ENCODE measurements at places on chromosomes 5 and 9.

DNA sequence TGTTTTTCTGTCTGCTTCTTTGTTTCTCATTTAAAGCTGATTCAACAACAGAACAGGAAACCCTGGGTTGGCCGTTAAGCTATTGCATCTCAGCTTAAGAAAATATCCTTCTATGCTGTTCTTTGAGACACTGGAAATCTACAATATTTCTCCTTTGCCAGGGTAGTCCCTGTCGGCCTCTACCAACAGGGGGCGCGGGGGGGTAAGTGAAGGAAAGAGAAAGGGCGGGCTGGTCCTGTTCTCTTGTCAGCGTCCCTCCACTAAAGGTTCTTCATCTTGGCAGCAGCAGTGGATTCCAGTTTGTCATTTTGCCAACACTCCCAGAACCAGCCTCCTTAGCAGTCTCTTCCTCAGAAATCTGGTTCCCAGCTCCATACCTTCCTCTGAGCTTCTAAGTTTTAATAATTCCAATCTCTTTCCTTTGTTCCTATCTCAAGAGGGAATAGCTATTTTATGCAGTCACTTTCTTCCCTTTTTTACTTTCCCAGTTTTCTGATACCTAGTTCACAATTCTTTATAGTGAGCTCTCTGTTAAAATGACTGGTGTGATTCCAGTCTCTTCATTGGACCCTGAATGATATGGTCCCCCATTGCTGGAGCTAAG is 222.3 kb downstream of the GLIS3 start:
- DNase-seq: peak; percentile 82

DNA sequence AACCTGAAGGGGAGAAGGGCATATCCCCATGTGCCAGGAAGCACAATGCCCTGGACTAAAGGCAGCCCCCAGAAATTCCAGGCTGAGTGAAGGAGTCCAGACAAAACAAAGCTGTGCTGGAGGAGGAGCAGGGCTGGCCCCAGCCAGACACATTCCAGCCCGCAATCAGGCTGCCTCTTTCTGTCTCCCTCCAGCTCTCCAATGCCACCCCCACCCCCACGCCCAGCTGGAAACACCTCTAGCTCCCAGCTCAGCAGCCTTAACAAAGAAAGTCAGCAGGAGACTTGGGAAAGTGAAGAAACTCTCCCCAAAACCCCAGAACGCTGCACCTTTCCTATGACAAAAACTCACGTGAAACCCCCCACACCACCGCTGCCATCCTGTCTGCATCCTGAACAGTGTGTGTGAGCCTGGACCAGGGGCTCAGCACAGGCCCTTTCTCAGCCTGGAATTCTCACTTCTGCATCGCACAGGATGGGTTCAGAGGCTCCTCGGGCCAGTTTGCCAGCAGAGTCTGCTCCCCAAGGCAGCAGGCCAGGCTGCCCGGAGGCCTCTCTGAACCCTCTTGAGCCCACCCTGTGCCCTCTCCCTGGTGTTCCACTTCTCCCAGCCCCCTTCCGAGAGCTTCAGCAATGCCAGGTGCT is 96.2 kb upstream of the ICE1 start:
- no peak for DNase-seq

DNA sequence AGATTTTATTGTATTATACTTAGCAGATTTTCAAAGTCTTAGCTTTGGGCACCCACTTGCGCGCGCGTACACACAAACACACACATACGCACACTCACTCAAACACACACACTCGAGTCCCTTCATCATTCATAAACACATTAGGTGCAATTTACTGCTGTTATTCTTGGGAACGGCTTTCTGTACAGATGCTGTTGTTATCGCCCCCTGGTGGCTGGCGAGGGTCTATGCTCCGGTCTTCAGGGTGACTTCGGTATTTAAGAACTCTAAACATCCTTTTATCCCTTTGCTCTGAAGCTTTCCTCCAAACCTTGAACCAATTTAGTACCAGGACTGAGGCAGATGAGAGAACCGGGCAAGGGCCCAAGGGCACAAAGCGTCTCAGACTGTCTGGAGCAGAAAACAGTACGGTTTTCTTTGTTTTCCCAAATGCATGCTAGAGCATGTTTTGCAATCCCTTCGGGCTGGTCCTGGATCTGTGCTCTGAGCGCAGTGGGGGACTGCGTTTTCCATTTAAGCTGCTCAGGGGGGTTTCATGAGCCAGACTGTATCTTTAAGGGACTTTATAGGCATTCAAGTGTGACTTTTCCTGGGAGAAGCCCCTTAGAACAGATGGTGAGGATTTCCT is 1.7 kb upstream of the SLIT3 start:
- DNase-seq: peak; percentile 79

- no peak for DNase-seq
Measured at GRCh38 chr5:180642181-180642775, 7.1 kb downstream of the FLT4 start.

DNA sequence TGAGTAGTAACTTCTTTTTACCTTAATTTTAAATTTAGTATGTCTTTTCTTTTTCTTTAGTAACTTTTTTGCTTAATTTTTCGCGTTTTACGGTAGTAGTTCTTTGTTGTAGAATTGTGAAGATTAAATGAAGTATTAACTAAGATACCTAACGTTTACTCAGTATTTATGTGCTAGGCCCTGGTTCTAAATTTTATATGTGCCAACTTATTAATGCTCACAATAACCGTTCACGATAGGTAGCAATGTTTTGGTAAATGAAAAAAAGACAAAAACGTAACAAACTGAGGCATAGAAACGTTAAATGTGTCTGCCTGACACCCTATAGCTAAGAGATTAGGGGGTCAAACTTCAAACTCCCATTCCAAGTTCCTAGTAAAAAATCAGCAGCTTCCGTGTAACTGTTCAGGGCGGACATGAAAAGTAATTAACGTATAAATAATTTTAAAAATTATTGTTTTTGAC is 1.2 kb downstream of the MRPS30 start:
- no peak for DNase-seq

- DNase-seq: no peak
Measured at GRCh38 chr5:69284203-69284602, 48.4 kb downstream of the CCDC125 start.

DNA sequence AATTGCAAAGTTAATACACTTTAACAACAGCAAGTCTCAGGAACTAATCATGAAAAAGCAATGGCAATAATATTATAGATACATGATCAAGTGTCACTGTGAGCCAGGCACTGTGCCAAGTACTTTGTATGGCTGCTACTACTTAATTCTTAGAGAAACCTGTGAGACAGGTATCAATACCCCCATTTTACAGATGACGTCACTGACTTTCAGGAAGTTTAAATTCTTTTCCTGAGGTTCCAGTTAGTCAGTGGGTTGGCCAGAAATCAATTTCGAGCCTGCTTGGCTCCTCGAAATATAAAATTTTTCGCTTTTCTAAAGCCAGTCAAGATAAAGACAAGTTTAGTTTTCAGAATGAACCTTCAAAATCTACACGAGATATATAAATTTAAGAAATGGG is 130.3 kb downstream of the SLC12A2 start:
- DNase-seq: no peak

DNA sequence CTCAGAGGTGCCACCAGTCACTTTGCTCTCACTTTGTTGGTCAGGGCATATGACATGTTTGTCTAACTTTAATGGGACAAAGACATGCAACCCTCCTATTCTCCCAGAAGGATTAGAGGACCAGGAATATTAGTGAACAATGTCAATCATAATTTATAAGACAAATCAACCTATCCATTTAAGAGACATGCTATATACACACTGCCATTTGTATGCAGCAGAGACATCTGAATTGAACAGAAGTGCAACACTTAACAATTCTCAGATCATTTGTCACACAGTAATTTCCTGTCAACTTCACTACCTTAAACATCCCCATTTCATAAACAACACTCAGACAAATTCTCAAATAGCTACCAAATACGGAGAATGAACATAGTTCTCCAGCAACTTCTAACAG is 273.6 kb upstream of the RGMB start:
- DNase-seq: no peak

- DNase-seq: no peak
Measured at GRCh38 chr5:41863871-41864486, 6.2 kb downstream of the OXCT1 start.

- DNase-seq: no peak
Measured at GRCh38 chr5:32505756-32506155, 61.2 kb upstream of the ZFR start.

- DNase-seq: no peak
Measured at GRCh38 chr5:110703481-110703880, 23.0 kb downstream of the TMEM232 start.

DNA sequence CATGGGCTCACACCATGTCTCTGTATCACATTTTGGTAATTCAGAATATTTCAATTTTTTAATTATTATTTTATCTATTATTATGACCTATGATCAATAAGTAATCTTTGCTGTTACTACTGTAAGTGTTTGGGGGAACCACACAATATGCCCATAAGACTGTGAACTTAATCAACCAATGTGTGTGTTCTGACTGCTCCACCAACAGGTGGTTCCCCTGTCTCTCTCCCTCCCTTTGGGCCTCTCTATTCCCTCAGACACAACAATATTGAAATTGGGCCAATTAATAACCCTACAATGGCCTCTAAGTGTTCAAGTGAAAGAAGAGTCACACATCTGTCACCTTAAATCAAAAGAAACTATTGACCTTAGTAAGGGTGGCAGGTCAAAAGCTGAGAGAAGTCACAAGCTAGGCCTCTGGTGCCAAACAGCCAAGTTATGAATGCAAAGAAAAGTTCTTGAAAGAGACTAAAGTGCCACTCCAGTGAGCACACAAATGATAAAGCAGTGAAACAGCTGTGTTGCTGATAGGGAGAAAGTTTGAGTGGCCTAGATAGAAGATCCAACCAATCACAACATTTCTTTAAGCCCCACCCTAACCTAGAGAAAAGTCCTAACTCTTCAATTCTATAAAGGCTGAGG is 88.7 kb downstream of the DEPDC1B start:
- no peak for DNase-seq

DNA sequence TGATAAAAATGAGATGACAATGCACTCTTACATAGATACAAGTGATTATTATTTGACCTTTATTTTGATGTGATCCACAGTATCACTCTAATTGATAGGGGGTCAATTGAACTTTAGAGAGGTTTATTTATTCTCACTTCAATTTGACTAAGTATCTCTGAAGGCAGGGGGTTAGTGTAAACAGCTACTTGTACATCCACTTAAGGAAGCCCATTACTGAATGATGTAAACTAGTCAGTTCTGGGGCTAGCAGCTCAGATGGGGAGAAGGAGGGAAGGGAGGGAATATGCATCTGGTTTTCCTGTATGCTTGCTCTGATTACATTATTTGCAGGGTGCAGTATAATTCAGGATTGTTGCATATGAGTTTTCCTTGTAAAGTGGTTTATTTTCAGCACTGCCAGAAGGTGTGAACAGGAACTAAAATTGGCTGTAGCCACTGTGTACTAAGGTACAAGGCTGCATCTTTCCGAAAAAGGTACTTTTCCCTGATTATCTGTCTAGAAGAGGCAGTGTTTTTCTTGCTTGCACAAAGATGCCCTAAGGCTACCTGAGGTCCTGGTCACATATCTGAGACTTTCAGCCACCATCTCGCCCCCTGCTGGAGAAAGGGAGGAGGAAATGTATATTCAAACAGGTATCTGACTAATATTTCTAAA is 51.2 kb downstream of the MRPS27 start:
- DNase-seq: peak; percentile 40

DNA sequence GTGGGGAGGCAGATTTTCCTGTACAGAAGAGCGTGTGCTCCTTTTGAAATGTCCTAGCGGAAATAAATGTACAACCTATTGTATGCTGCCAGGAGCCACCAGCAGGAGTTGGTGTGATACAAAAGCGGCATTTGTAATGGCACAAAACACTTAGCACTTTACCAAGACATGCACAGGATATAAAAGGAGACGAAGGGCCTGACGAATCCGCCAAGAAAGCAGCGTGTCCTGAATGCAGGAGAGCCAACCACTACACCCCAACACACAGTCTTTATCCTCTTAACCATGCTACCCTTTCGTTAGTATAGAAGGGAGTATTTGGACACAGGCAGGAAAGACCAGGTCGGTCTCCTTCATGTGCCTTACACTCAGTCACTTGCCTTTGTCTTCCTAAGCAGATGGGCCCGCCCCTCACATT is 218.1 kb downstream of the TRIM32 start:
- DNase-seq: no peak

DNA sequence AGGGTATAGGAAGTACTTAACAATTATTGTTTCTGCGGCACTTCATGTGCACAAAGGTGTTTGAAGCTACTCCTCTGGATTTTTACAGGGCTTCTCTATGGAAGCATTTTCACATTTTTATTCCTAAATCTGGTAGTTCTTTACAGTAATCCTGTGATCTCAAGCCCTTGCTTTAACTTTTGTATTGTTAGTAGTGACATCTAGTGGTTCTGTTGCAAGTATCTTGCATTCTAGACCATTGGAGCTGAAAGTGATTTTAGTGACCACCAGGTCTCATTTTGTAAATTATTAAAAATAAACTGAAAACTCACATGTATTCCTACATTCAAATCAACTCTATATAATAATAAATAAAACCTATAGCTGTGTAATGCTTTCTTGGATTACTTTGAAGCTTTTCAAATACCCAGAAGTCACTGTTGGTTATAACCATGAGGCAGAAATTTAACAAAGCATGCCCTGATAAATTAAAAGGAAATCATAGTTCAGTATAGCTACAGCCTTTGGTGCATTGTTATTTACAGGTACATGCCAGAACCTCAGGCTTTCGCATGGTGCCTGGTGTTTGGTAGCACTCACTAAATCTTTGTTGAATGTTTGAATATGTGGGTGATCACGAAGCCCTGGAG is 18.9 kb downstream of the RPS23 start:
- DNase-seq: peak; percentile 6

- no peak for DNase-seq
Measured at GRCh38 chr5:132807163-132807838, 5.8 kb upstream of the SOWAHA start.

- DNase-seq: no peak
Measured at GRCh38 chr9:117325831-117326230, 89.0 kb downstream of the ASTN2 start.

DNA sequence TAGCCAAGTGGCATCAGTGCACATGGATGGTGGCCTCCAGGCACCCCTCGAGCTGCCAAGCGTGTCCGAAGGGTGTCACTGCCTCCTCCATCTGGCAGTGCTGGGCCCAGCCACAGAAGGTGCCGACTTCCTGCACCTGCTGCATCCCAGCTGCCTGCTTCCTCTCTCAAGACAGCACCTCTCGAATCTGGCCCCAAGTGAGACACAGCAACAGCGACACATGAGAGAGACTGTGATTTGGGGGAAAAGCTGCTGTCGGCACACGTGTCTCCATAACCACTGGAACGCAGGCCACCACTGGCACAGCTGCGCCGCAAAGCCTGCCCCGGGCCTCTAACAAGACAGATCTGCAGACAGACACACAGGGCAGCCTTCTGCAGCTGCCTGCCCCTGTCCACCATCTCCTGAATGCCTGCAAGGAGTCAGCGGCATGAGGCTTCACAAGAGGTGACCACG is 8.8 kb downstream of the CLPTM1L start:
- no peak for DNase-seq

DNA sequence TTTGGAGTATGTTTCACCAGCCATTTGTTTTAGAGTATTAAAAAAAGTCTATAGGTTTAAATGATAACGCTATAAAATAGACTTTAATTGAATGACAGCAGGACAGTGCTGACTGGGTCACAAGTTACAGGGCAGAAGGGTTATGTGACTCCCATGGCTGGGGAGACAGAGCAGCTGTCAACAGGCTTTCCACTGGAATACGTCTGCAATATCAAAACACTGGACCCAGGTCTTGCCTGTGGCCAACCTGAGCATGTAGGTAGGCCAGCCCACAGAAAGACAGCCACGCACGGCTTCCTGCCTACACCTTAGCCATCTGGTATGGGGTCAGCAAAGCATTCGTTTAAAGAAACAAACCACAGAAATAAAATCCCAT is 80.7 kb downstream of the OTULIN start:
- no peak for DNase-seq

Measured in suppressor macrophage treated with lipopolysaccharide for 4 hours (primary cell).